Activated naive CD8-positive, alpha-beta T cell treated with anti-CD3 and anti-CD28 coated beads, Interleukin-2, amount 10 ng/mL, durations not matched to agents 7 days and 5 days (primary cell): ENCODE measurements at places on chromosomes 7 and 10. TPM values are rescaled to one million over a fixed set of nuclear protein-coding genes. Genes with fewer than 3 reads are reported as not detected.

DNA sequence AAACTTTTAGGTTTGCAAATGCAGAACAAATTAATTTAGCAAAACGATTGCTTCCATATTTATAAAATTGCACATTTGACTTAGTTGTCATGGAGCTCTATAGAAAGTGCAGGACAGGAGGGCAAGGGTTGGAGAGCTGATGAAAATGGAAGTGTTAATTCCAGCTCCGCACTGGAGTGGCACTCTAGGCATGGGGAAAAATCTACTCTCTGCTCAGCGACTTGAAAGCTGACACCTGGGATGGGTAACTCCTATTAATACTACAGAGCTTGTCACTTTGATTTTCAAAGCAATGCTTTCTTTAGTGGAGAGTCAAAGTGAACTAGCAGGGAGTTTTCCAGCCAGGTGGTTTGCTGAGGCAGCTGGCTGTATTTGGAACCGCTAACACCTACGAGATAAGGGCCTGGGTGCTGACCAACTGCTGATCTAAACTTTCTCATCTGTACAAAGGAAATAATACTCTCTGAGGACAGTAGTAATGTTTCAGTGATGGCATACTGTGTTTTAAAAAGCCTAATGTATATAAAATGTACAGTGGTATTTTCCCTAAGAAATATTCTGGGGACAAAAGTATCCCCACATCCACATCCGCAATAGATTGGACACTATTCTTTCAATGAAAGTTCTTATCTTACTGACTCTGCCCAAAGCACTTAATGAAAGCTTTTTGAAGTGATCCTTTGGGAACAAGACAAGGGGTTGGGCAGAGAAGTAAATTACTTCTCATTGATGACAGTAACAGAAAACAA lies 444.3 kb downstream of the GPAM start:
- H3K4me1 ChIP-seq: no peaks in the 10 kb centered on the region
- no peaks in the 10 kb centered on the region for H3K36me3 ChIP-seq
- H3K27me3 ChIP-seq: no peaks in the 10 kb centered on the region
- H3K4me3 ChIP-seq: no peak overlapping the region
- no peak for DNase-seq

DNA sequence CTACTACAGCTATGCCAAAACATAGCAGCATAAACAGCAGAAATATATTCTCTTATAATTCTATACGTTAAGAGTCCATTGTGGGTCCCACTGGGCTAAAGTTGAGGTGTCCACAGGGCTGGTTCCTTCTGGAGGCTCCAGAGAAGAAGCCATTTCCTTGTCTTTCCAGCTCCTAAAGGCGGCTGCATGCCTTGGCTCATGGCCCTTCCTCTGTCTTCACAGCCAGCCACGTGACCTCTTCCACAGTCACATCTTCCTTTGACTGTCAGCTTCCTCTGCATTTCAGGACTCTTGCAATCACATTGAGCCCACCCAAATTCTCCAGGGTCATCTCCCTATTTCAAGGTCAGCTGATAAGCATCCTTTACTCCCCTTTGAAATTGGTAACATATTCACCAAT lies 17.2 kb downstream of the NACAD start:
- H3K36me3 ChIP-seq: peaks cover 27% of the 10 kb centered on the region
- no peaks in the 10 kb centered on the region for H3K27me3 ChIP-seq
- DNase-seq: no peak
- H3K4me1 ChIP-seq: peaks cover 8% of the 10 kb centered on the region
- H3K4me3 ChIP-seq: no peak overlapping the region

- H3K4me1 ChIP-seq: peaks cover 10% of the 10 kb centered on the region
- H3K27ac ChIP-seq: peak overlapping the region; percentile 49
- no peaks in the 10 kb centered on the region for H3K27me3 ChIP-seq
- no peak for DNase-seq
Measured at GRCh38 chr10:11993834-11994468, 48.7 kb downstream of the UPF2 start.

DNA sequence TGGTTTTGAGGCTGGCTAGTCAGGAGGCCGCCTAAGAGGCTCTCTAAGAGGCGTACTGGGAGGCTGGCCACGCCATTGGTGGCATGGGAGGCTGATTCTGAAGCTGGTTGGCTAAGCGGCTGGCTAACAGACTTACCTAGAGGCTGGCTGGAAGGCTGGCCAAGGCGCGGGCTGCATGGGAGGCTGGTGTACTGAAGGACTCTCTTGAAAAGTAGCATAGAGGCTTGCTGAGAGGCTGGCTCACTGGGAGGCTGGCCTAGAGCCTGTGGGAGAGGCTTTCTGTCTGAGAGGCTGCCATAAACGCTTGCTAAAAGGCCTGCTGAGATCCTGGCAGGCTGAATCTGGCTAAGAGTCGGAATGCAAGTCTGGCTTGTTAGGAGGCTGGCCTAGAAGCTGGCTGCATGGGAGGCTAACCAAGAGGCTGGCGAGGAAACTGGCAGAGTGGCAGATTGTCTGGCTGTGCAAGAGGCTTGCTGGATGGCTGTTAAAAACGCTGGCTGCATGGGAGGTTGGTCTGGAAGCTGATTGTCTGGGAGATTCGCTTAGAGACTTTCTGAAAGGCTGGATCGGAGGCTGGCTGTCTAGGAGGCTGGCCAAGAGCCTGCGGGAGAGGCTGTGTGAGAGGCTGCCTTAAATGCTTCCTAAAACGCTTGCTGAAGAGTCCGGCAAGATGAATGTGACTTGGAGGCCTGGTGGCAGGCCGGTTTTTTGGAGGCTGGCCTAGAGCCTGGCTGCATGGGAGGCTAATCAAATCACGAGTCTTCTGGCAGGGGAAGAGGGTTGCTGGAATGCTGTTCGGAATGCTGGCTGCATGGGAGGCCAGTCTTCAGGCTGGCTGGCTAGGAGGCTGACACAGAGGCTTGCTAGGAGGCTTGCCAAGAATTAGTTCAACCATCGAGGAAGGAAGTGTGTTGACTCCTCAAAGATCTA lies 134.2 kb downstream of the OR13A1 start:
- H3K36me3 ChIP-seq: no peaks in the 10 kb centered on the region
- no peaks in the 10 kb centered on the region for H3K4me1 ChIP-seq
- no peak for DNase-seq
- H3K4me3 ChIP-seq: no peak overlapping the region
- no peaks in the 10 kb centered on the region for H3K27me3 ChIP-seq

DNA sequence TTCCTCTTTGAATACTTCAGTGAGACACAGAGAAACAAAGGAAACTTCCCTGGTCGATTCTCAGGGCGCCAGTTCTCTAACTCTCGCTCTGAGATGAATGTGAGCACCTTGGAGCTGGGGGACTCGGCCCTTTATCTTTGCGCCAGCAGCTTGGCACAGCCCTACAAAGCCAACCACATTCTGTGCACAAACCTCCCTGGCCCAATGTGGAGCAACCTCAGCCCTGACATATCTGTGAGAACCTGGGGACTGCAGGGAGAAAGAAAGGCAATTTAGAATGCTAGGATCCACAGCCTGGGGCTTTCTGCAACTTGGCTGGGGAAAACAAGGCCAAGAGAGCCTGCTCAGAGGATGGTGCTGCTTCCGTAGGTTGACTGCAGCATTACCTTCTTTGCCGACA lies 63.5 kb upstream of the PRSS58 start:
- H3K36me3 ChIP-seq: no peaks in the 10 kb centered on the region
- peak overlapping the region; percentile 59 for H3K27ac ChIP-seq
- H3K4me1 ChIP-seq: peaks cover 11% of the 10 kb centered on the region
- peaks cover 17% of the 10 kb centered on the region for H3K27me3 ChIP-seq
- DNase-seq: no peak

DNA sequence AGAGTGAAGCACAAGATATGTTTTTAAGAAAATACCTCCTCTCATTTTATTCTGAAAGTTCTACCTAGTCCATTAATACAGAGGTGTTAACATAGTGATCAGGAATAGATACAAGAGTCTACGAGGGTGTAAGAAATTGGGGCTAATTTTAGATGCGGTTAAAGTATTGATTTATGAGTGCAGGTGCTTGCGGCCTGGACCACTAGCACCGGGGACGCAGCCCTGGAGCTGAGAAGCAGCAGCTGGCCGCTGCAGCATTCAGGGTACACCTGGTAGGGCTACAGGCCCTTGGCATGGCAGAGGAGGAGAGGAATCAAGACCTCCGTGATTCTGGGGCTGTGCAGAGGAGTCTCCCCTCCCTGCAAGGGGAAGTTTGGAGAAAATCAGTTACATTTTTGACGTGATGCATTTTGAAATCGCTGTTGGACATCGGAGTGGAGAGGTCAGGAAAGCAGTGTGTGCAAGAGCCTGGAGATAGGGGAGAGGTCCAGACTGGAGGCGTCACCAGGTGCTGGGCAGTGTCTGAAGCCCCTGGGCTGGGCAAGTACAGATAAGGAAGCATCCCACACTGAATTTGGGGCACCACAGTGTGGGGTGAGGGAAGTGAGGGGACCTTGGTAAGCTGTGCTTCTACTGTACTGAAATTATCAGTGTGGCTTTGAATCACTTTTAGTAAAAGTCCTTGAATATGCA lies 112.3 kb downstream of the VWC2 start:
- H3K4me1 ChIP-seq: no peaks in the 10 kb centered on the region
- no peak overlapping the region for H3K4me3 ChIP-seq

DNA sequence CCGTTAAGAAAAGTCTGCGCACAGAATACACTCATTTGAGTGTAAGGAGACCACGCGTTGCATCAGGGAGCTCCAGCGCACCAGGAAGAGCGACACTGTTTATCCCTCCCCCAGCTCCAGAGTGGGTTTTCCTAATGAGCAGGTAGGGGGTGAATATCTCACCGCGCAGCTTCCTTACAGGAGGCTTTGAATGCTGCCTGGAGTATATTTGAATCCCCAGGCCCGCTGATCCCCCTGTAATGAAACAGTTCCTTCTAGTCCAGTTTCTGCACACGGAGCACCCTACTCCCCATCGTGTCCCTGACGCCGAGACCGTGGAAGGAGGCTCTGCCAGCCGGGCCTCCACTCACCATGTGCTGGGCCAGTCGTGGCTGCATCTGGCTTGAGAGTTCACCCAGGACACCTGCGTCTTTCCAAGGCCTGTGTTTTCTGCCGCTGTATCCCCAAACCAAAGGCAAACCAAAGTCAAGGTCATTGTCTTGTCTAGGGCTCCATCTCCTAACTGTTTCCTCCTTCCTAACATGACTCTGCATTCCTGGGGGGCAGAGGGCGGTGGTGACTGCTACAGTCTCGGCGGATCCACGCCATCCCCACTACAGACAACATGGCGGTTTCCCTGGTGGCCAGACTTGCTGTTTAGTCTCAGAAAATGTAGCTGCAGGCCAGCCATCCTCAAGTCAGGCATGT lies 167.8 kb downstream of the USP6NL start:
- H3K4me3 ChIP-seq: no peak overlapping the region
- peaks cover 9% of the 10 kb centered on the region for H3K27me3 ChIP-seq
- DNase-seq: no peak
- H3K36me3 ChIP-seq: no peaks in the 10 kb centered on the region
- H3K4me1 ChIP-seq: peaks cover 14% of the 10 kb centered on the region

- H3K27ac ChIP-seq: no peak overlapping the region
- no peak for DNase-seq
- H3K36me3 ChIP-seq: no peaks in the 10 kb centered on the region
- no peak overlapping the region for H3K4me3 ChIP-seq
- H3K27me3 ChIP-seq: peaks cover 7% of the 10 kb centered on the region
Measured at GRCh38 chr7:86904949-86905834, 154.3 kb downstream of the ELAPOR2 start.

DNA sequence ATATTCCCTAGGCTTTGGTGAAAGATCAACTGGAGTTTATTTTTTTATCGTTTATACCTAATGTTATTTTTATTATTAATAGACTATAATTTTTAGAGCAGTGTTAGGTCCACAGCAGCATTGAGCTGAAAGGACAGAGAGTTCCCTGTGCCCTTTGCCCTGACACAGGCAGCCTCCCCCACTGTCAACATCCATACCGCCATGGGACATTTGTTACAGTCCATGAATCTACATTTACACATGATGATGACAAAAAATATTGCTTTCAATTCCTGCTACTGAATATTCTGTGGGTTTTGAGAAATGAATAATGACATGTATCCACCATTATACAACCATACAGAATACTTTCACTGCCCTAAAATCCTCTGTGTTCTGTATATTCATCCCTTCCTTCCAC lies 1297.5 kb upstream of the SORCS1 start:
- H3K4me3 ChIP-seq: no peak overlapping the region
- DNase-seq: no peak
- H3K27me3 ChIP-seq: peaks cover 7% of the 10 kb centered on the region
- no peaks in the 10 kb centered on the region for H3K4me1 ChIP-seq
- no peaks in the 10 kb centered on the region for H3K36me3 ChIP-seq

GRCh38 chr7:68476966-68477365 lies 1121.3 kb upstream of the AUTS2 start:
- H3K4me1 ChIP-seq: no peaks in the 10 kb centered on the region
- no peak overlapping the region for H3K4me3 ChIP-seq
- DNase-seq: no peak
- no peak overlapping the region for H3K27ac ChIP-seq

Gene MRPL43
- 57.1 TPM for total RNA-seq

DNA sequence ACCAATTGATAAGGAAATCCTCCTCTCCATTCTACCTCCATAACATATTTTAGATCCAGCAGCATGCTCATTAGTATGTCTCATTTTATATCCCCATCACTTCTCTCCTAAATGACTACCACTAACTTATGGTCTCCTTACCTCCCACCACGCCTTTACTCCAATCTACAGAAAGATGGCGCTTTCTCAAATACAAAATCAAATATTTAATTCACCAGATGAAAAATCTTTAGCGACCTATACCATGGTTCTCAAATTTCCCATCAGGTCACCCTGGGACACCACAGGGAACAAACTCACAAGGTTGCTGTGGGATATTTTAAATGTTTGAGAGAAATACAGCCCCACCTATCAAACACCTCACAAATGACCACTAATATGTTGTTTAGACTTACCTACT lies 27.0 kb upstream of the EBLN1 start:
- H3K36me3 ChIP-seq: peaks cover 2% of the 10 kb centered on the region
- H3K4me1 ChIP-seq: peaks cover 19% of the 10 kb centered on the region
- H3K4me3 ChIP-seq: no peak overlapping the region
- no peak for DNase-seq
- H3K27ac ChIP-seq: no peak overlapping the region

DNA sequence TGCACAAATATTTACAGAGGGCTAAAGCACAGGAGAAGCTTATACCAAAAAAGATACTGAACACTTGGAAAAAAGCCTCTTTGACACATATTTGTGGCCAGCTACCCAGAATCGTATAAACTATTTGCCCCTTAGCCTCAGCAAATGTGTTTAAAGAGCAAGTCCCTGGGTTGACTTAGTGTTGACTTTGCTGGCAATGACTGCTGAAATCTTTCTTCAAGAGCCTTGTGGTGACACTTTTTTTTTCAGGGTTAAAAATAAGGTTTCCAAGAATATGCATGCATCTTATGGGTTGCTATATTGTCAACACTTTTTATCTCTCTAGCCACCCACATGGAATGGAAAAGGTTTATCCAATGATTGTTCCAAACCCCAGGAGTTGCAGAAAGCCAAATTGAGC lies 14.9 kb upstream of the PLEKHS1 start:
- peaks cover 1% of the 10 kb centered on the region for H3K27me3 ChIP-seq
- H3K36me3 ChIP-seq: peaks cover 5% of the 10 kb centered on the region
- no peak for DNase-seq
- no peak overlapping the region for H3K27ac ChIP-seq

GRCh38 chr7:41700044-41700471 lies 2.8 kb downstream of the INHBA start:
- peaks cover 4% of the 10 kb centered on the region for H3K4me1 ChIP-seq
- H3K27me3 ChIP-seq: peaks cover 61% of the 10 kb centered on the region
- DNase-seq: no peak
- H3K36me3 ChIP-seq: no peaks in the 10 kb centered on the region
- peak overlapping the region; percentile 22 for H3K4me3 ChIP-seq

GRCh38 chr10:78761311-78761781 lies 307.4 kb upstream of the ZMIZ1 start:
- H3K4me3 ChIP-seq: no peak overlapping the region
- H3K27ac ChIP-seq: no peak overlapping the region
- peaks cover 4% of the 10 kb centered on the region for H3K4me1 ChIP-seq
- H3K36me3 ChIP-seq: no peaks in the 10 kb centered on the region

Gene PPP1R17
- total RNA-seq: not detected
